ENCODE measurements at places on chromosomes 11 and 22.
A peak's percentile ranks its signal among the peaks of the same experiment; 100 is the strongest.

DNA sequence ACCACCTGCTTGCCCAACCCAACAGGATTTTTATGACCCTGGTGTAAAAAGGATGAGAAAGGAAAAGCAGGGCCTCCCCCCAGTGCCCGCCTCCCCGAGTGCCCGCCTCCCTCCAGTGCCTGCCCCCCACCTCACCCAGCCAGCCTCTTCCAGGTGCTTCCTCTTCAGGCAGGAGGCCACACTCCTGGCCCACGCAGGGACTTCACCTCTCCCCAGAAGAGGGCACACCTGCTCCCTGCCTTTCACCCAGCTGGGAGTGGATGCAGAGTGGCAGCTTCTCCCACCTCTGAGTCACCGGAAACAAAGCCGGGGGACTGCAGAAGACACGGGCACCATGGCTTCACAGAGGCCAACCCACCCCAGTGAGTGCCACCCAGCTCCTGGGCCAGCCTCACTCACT is 16.1 kb downstream of the CPT1A start:
- peak; percentile 55 for DNase-seq

DNA sequence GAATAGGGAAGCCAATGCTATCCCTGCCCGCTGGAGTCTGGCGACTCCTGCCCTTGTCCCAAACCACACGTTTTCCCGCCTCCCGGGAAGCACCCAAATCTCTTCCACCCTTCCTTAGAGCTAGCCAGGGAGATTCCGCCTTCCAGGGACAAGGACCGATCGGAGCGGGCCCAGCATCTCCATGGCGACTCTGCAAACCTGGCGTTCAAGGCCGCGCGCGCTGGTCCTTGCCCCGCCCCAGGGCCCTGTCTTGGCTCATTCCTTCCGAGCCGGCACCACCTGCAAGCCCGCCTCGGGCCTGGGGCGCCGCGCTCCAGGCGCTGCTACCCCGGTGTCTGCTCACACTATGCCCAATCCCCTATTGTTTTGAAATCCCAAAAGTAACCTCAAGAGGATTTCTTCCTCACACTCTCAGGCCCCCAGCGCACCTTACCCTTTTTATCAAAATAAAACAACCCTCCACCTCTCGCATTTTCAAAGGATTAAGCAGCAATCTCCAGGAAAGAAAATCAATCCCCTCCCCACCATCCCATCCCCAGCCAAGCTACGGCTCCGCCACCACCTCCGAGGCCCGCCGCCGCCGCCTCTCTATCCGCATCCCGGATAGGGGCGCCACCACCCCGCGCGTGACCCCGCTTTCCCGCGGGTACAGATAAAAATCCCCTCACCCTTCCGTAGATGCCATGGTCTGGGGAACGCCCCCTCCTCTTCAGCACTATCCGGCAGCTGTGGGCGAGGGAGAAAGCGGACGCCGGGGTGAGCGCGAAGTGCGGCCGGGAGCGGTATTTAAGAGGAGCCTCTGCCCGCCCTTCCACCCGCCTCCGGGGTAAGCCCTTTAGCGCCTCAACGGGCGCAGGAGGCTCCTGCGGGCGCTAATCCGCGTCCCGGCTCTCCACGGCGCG is 825 bp downstream of the SLC1A2 start:
- peak; percentile 58 for DNase-seq

DNA sequence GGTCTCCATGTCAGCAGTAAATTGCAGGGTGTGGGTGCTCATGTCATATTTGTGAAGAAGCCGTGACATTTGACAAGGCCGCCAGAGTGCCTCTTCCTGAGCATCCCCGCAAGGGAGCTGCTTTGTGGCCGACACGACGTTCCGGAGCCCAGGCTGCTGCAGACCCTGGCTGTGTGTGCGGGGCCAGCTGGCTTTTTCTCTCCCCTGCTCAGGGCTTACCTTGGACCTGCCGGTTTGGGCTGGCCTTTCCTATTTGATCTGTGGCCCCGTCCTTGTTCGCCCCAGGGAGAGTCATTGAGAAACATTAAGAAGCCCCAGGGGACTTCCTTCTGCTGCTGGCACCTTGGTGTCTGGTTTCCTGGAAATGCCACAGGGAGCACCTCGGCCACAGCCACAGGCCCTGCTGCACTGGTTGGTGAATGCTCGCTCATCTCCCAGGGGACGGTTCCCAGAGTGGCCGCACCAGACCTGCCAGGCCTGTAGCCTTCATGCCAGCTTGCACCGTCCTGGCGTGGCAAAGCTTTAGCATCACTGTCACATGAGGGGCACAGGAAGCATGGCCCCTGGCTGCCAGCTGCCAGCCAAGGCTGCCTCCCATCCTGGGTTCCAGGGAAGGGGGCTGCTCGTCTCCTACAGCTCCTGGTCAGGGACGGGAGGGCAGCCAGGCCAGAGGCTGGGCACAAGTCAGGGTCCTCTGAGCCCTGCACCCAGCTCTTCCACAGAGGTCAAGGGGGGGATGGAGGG is 5.4 kb downstream of the GRK2 start:
- no peak for DNase-seq

DNA sequence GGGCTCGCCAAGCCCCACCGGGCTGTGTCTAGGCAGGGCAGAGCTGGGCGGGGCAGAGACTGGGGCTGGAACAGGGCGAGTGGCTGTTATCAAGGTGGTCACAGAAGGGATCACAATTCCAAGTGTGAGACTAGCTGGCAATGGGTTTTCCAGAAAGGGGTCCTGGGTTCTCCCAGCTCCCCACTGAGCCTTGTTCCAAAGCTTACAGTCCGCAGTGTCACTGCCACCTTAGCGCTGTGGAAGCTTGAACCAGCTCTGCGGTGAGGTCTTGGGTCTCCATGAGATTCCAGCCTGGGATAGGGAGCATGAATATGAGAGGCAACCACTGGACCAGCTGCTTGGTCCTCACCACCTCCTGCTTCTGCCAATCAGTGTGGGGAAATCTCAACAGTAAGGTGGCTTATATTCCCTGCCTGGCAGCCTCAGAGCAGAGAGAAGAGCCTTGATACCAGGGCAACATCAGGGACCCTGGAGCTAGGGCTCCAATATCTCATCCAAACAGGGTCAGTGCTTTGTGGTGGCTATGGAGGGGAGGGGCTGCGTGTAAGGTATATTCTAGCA is 831 bp downstream of the CD44 start:
- DNase-seq, result no peak

DNA sequence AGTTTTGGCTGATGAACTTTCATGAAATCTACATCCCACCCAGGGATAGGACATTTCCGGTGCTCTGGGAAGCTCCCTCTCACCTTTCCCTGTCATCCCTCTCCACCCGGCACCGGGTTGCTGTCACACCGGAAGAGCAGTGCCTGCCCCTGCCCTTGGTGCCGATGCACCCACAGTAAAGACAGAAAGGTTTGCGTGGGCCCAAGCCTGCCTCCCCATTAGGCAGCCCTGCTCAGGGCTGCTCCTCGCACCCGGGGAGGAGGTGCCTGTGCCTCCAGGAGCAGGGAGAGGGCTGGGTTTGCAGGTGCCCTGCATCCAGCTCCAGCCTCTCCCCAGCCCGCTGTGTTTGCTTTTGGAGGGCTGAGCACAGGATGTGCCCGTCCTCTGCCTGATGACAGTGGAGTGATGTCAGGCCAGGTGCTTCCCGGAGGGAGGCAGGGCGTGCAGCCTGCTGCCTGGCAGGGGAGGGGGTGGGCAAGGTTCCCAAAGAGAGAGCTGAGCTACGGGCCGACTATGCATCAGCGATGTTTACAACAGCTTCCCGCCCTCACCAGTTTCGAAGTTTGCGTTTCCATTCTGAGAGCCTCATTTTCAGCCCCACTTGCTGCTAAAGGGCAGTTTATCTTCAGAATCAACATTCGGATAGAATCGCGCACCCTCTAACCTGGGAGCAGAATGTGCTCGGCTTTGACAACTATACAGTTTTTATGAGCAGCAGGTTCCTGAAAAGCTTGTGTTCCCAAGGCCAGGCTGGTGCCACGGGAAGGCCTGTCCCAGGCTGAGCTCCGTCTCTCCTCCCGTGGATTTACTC is 83.2 kb upstream of the CLDN5 start:
- no peak for DNase-seq

GRCh38 chr11:104999721-105000120 is 23.2 kb downstream of the CASP5 start:
- DNase-seq, result no peak
